Jurkat, Clone E6-1 (cell line): ENCODE measurements at places on chromosomes 7 and 10.

- no peak for DNase-seq
Observed at GRCh38 chr7:11274074-11274473, 300.4 kb downstream of the PHF14 start.

DNA sequence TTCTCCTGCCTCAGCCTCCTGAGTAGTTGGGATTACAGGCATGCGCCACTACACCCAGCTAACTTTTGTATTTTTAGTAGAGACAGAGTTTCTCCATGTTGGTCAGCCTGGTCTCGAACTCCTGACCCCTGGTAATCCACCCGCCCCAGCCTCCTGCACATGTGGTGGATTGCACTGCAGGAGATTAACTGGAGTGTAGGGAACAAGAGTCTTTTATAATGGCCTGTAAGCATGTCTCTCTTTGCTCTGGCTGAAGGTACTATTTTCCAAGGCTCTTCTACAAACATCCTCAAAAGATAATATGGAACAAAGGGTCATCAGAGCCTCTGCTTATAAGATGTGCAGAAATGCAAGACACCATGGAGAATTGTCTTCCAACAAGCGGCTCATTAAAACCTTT is 3.2 kb downstream of the TOMM7 start:
- DNase-seq: no peak

- no peak for DNase-seq
Observed at GRCh38 chr10:72009425-72010081, 45.4 kb downstream of the CHST3 start.

GRCh38 chr10:111999205-111999914 is 184.2 kb downstream of the GPAM start:
- no peak for DNase-seq

- no peak for DNase-seq
Observed at GRCh38 chr7:12570168-12570533, 369 bp upstream of the SCIN start.
